Mesothelial cell of epicardium (in vitro differentiated cells): ENCODE measurements at places on chromosomes 4 and X. TPM values are rescaled to one million over a fixed set of nuclear protein-coding genes. Genes with fewer than 3 reads are reported as not detected.
A peak's percentile ranks its signal among the peaks of the same experiment; 100 is the strongest.

The HTRA3 gene
- total RNA-seq, result 25.6 to 27.9 TPM (median 26.2 TPM) in 3 replicates

The GABRB1 gene
- not detected in 3 replicates for total RNA-seq

DNA sequence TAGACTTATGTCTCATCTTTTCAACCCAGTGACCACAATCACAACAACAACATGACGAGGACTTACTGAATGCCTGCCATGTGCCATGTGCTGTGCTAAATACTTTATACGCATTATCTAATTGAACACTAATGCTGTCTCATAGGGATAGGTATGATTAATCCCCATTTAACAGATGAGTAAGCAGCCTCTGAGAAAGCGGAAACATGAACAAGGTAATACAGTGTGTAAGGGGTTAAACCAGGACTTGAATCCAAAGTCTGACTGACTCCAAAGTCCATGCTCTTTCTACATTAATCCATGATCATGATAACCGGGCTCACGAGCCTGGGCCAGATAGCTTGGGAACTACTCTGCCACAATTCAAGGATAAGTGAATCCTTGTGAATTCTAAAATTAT is 105.3 kb upstream of the MBNL3 start:
- no peaks in the 10 kb centered on the region for H3K27me3 ChIP-seq
- no peaks in the 10 kb centered on the region for H3K36me3 ChIP-seq
- no peak overlapping the region for H3K27ac ChIP-seq
- no peak for DNase-seq
- H3K4me1 ChIP-seq, result peaks cover 12% of the 10 kb centered on the region
- no peak overlapping the region for H3K4me3 ChIP-seq

- peaks cover 3% of the 10 kb centered on the region for H3K36me3 ChIP-seq
- no peak overlapping the region for H3K4me3 ChIP-seq
- no peaks in the 10 kb centered on the region for H3K27me3 ChIP-seq
- peaks cover 14% of the 10 kb centered on the region for H3K4me1 ChIP-seq
- no peak overlapping the region for H3K27ac ChIP-seq
- DNase-seq, result no peak
Observed at GRCh38 chr4:96675896-96676295, 836.0 kb downstream of the PDHA2 start.

DNA sequence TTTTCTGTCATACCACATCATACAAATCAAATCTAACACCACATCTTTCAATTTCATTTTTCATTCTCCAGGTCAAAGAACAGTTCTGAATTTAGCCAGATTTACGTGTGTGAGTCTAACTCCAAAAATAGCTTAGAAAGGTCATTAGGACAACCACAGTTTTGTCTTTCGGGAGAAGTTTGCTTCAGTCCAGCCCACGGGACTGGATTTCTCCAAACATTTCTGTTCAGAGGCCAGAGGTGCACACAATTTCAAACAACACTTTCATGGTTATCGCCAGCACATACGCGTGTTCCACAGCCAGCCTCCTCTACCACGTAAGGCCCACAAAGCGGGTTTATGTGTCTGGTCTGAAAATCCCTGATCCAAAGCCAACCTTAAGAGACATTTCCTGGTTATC is 65.9 kb downstream of the VEGFC start:
- H3K36me3 ChIP-seq, result no peaks in the 10 kb centered on the region
- H3K4me1 ChIP-seq, result peaks cover 14% of the 10 kb centered on the region
- no peak overlapping the region for H3K27ac ChIP-seq
- no peak for DNase-seq
- H3K27me3 ChIP-seq, result no peaks in the 10 kb centered on the region
- no peak overlapping the region for H3K4me3 ChIP-seq

DNA sequence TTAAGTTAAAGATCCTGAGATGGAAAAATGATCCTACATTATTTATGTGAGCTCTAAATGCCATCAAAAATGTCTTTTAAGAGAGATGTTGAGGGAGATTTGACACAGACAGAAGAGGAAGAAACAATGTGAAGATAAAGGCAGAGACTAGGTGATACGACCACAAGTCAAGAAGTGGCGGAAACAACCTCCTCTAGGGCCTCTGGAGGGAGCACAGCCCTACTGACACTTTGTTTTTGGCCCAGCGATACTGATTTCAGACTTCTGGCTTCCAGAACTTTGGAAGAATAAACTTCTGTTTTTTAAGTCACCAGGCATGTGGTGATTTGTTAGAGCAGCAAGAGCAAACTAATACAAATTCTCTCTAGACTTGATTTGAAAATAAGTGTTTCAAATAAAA is 1216.1 kb downstream of the FSTL5 start:
- H3K27ac ChIP-seq, result no peak overlapping the region
- H3K27me3 ChIP-seq, result no peaks in the 10 kb centered on the region
- no peaks in the 10 kb centered on the region for H3K36me3 ChIP-seq
- DNase-seq, result no peak
- no peaks in the 10 kb centered on the region for H3K4me1 ChIP-seq
- no peak overlapping the region for H3K4me3 ChIP-seq

GRCh38 chr4:105971036-105971435 is 75.8 kb downstream of the NPNT start:
- H3K4me1 ChIP-seq, result peaks cover 24% of the 10 kb centered on the region
- H3K27me3 ChIP-seq, result no peaks in the 10 kb centered on the region
- H3K36me3 ChIP-seq, result peaks cover 4% of the 10 kb centered on the region

DNA sequence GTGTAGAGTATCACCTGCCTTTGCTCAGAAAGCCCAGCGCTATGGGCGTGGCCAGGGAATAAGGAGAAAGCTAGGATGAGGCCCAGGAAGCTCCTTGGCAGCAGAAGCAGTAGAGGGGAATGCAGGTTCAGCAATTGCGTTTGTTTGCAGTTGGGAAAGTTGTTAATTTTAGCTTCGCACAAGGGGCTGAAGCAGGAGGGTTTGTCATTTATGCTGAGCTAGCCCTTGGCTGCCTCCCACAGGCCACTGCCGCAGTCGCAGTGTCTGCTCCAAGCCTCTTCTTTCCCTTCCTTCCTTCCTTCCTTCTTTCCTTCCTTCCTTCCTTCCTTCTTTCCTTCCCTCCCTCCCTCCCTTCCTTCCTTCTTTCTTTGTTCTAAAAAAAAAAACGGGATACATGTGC is 21.5 kb downstream of the FRMPD3 start:
- no peaks in the 10 kb centered on the region for H3K4me1 ChIP-seq
- H3K27ac ChIP-seq, result no peak overlapping the region
- DNase-seq, result no peak
- no peaks in the 10 kb centered on the region for H3K36me3 ChIP-seq
- peaks cover 11% of the 10 kb centered on the region for H3K27me3 ChIP-seq

DNA sequence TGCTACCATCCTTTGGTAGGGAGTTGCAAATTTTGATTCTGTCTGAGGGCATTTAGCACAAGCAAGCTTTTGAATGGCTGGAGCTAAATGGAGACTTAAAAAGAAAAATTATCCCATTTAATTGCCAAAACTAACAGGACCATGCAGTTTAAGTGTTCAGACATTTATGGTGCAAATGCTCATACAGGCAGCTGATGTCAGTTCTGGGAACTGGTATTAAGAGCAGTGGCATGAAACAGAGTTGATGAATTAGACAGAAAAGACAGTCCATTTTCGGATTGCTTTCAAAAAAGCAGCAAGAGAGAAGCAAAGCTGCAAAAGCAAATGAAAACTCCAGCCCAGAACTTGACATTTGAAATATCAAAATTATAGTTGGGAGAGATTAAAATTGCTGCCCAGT is 1.3 kb downstream of the SCRG1 start:
- no peak for DNase-seq
- no peaks in the 10 kb centered on the region for H3K27me3 ChIP-seq
- H3K4me1 ChIP-seq, result peaks cover 6% of the 10 kb centered on the region
- H3K36me3 ChIP-seq, result peaks cover 20% of the 10 kb centered on the region

GRCh38 chr4:113849771-113850170 is 88.2 kb upstream of the CAMK2D start:
- DNase-seq, result no peak
- H3K27ac ChIP-seq, result no peak overlapping the region
- H3K36me3 ChIP-seq, result no peaks in the 10 kb centered on the region
- H3K4me3 ChIP-seq, result no peak overlapping the region
- no peaks in the 10 kb centered on the region for H3K4me1 ChIP-seq
- no peaks in the 10 kb centered on the region for H3K27me3 ChIP-seq

DNA sequence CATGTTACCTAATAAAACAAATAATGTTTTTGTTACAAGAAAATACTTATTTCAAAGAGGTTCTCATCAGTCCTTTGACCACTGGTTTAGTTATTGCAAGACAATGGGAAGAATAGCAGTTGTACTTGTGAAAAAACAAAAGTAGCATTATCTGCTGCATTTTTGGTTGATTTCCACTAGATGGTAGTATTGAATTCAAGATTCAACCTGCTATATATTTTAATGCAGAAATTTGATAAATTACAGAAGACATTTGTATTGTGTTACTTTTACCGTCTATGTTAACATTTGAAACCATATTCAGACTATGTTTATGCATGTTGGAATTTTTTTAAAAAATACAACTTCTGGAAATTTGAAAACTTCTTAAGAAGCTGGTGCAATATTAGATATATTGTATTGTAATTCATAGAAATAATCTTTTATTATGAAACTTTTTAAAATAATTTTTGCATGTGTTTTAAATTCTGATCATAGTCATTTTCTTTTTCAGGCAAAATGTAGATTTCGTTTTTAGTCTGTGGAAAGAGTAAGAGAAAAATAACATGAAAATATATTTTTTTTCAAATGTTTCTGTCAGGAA is 56.4 kb downstream of the SPCS3 start:
- peaks cover 2% of the 10 kb centered on the region for H3K27me3 ChIP-seq
- H3K36me3 ChIP-seq, result no peaks in the 10 kb centered on the region
- no peak overlapping the region for H3K4me3 ChIP-seq

GRCh38 chr4:53763813-53764597 is 172.7 kb upstream of the LNX1 start:
- H3K27me3 ChIP-seq, result no peaks in the 10 kb centered on the region
- peak overlapping the region; percentile 67 for H3K27ac ChIP-seq
- DNase-seq, result no peak
- H3K4me1 ChIP-seq, result peaks cover 41% of the 10 kb centered on the region

- H3K36me3 ChIP-seq, result peaks cover 2% of the 10 kb centered on the region
- H3K4me3 ChIP-seq, result no peak overlapping the region
- no peak overlapping the region for H3K27ac ChIP-seq
Observed at GRCh38 chr4:113699772-113700171, 61.8 kb downstream of the CAMK2D start.

DNA sequence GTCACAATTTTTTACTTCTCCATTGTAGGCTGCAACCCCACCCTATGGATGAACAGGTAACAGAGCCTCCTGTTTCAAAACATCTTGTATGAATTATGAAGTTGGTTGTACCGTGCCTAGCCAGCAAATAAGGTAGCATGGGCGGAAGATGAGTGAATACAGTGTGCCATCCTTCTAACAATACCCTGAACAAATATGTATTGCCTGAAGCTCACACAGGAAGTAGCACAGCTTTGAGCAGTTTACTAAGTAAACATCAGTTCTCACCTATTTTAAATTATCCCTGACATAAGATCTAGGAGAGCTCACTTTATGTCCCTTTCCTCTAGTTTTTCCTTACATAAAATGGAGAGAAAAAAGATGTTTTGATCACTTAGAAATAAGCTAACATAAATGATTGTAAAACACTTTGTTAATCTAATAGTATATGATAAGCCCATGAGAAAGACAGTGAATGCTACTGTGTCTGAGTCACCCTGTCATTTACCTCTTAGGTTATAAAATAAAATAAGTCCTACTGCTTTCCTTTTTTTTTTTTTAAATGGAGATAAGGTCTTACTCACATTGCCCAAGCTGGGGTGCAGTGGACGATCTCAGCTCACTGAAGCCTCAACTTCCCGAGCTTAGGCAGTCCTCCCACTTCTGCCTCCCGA is 36.6 kb downstream of the GRSF1 start:
- H3K36me3 ChIP-seq, result peaks cover 17% of the 10 kb centered on the region
- H3K27ac ChIP-seq, result no peak overlapping the region
- DNase-seq, result no peak

- H3K27me3 ChIP-seq, result no peaks in the 10 kb centered on the region
- H3K4me1 ChIP-seq, result no peaks in the 10 kb centered on the region
- no peak overlapping the region for H3K27ac ChIP-seq
- DNase-seq, result no peak
- H3K36me3 ChIP-seq, result no peaks in the 10 kb centered on the region
- H3K4me3 ChIP-seq, result no peak overlapping the region
Observed at GRCh38 chrX:12570859-12571501, 220.2 kb upstream of the PRPS2 start.

GRCh38 chr4:68498413-68499007 is 51.2 kb downstream of the TMPRSS11E start:
- DNase-seq, result peak; percentile 51
- peaks cover 18% of the 10 kb centered on the region for H3K4me1 ChIP-seq
- H3K27me3 ChIP-seq, result no peaks in the 10 kb centered on the region
- H3K4me3 ChIP-seq, result peak overlapping the region; percentile 10
